T-helper 17 cell (primary cell): ENCODE measurements at places on chromosomes 12 and 14.

DNA sequence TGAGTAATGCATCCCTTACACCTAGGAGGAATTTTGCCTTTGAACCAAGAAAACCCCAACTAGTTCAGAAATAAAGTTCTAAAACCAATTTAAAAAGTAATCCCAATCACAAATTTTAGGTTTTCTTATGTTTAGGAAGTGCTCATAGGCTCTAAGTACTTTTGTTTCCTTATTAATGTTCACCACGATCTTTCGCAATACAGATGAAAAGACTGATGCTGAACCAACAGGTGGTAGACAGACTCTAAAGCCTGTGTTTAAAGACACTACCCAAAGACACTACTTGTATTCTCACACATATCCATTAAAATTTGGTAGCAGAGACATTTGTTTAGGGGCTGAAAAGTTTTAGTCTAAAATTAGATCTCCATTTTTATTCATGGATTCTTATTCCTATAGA lies 10.6 kb upstream of the PHLDA1 start:
- no peak for DNase-seq
- H3K27ac ChIP-seq = peak overlapping the region; percentile 92
- H3K36me3 ChIP-seq = peaks cover 2% of the 10 kb centered on the region
- no peak overlapping the region for H3K4me3 ChIP-seq
- no peaks in the 10 kb centered on the region for H3K27me3 ChIP-seq
- H3K4me1 ChIP-seq = peaks cover 15% of the 10 kb centered on the region

GRCh38 chr14:64850369-64851137 lies 29.2 kb downstream of the SPTB start:
- peaks cover 70% of the 10 kb centered on the region for H3K27me3 ChIP-seq
- H3K36me3 ChIP-seq = peaks cover 6% of the 10 kb centered on the region
- peaks cover 4% of the 10 kb centered on the region for H3K4me1 ChIP-seq
- DNase-seq = no peak
- no peak overlapping the region for H3K27ac ChIP-seq
- H3K4me3 ChIP-seq = no peak overlapping the region

DNA sequence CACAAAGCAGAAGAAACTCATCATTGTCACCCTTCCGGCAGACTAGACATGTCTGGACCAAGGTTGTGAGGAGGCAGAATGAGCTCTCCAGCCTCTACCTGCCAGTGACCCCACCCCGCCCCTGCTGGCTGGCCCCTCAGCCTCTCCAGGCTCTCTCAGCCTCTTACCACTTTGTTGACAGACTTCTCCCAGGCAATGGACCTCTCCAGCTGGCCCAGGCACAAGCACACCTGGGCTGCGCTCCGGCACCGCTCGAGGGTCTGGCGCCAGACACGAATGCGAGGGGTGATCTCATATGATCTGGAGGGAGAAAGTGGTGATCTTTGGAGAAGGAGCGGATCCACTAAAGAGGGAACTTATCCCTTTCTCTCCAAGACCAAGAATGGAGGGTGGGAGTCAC lies 30.3 kb downstream of the BAZ2A start:
- H3K36me3 ChIP-seq = peaks cover 11% of the 10 kb centered on the region

DNA sequence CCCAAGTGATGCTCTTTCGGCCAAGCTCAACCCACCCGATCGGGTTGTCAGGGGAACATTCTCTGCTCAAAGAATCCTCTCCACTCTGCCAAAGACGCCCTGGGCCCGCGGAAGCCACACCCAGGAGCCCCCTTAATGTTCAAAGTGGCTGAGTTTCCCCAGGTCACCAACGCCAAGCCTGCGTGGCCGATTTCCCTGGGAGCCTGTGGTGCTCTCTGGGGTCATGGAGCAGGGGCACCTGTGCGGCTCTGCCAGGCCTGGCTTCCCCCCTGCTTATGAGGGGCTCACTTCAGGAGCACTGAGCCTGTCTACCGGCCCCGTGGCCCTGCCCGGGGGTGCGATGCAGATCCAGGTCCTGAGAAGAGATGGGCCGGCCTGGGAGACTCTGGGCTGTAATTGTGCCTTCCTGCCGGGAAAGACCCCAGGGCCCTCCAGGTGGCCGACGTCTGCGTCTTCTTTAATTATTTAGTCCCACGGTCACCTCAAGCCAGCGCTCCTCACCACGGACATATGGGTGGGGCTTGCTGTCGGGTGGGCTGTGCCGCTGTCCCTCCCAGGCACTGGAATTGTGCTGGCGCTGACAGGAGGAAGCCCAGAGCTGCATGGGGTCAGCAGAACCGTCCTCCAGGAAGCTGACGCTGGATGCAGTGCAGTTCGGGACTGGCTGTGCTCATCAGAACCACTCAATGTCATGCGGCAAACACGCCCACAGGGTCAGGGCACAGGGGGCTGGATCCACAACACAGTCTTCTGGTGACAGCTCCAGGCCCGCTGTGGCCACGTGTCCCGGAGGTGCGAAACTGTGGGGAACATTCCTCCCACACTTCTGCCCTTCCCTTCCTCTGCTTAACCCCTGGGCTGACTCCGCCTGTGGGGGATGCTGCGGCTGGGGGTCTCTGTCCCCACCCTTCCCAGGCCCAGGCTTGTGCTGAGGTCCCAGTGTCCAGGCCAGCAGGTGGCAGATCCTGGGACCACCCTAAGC lies 267.6 kb upstream of the SFSWAP start:
- no peak overlapping the region for H3K27ac ChIP-seq
- H3K27me3 ChIP-seq = peaks cover 3% of the 10 kb centered on the region
- H3K4me1 ChIP-seq = no peaks in the 10 kb centered on the region
